ENCODE measurements at places on chromosomes 5 and 9.
A peak's percentile ranks its signal among the peaks of the same experiment; 100 is the strongest.

DNA sequence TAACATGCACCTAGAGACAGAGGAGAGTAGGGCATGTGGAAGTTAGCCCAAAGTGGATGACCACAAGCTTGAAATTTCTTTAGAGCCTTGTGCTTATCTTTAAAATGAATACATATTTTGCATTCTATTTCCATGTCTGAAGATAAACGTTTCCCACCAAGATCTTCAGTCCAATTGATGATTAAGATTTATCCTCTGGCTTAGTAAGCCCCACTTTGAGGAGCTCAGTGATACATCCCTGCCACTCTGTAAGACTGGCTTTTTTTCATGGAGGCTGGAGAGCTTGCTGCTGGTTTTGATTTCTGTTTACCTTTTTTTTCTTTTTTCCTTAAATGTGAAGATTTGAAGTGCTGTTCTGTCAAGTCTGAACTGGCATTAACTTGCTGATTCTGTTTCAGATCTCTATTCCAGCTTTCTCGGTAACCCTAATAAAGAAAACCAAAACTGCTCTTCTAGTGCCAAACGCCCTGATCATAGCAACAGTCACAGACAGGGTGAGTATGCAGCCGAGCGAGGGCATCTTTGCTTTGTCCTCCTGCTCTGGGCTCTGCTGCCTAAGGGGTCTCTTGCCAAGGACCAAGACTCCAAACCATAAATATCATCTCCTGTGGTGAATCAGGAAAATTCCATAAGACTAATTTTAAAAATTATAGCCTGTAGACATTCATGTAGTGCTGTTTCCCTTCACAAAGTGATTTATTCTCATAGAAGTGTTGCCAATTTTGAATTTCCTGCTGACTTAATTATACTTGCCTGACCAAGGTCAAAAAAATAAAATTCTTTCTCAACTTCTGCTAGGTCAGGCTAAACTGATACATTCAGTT is 54.3 kb downstream of the GRAMD2B start:
- DNase-seq = no peak

DNA sequence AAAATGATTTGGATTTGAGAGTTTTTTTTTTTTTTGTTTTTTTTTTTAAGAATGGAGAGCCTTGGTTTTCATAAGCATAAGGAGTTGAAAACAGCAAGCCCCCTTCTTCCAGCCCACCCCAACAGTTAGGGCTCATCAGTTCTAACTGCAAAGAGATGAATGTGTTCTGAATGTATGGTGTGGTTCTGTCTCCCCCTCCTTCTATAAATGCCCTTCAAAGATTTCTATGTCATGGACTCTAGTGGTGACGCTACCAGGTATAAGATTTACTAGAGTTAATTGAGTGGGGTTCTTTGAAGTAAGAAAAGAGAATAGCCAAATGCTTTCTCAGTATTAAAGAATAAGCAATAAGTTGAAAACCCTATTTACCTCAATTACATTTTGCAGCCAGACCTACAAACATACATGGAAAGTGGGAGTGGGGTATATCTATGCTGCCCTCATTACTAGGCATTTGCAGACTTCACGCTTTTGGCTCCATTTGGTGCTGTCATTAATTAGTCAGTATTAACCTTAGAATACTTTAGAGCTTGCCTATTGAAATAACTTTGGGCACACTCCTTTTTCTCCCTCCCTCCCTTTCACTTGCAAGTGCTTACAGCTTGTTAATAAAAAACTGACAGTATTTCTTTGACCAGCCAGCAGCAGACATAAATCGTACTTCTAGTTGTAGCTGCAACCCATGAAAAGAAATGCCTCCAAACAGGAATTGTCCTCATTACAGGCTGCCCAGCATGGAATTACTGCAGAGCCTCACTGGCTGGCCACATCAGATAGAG is 667.2 kb upstream of the ZNF608 start:
- DNase-seq = no peak

- DNase-seq = no peak
Observed at GRCh38 chr9:133029994-133030316, 842 bp upstream of the GTF3C5 start.

DNA sequence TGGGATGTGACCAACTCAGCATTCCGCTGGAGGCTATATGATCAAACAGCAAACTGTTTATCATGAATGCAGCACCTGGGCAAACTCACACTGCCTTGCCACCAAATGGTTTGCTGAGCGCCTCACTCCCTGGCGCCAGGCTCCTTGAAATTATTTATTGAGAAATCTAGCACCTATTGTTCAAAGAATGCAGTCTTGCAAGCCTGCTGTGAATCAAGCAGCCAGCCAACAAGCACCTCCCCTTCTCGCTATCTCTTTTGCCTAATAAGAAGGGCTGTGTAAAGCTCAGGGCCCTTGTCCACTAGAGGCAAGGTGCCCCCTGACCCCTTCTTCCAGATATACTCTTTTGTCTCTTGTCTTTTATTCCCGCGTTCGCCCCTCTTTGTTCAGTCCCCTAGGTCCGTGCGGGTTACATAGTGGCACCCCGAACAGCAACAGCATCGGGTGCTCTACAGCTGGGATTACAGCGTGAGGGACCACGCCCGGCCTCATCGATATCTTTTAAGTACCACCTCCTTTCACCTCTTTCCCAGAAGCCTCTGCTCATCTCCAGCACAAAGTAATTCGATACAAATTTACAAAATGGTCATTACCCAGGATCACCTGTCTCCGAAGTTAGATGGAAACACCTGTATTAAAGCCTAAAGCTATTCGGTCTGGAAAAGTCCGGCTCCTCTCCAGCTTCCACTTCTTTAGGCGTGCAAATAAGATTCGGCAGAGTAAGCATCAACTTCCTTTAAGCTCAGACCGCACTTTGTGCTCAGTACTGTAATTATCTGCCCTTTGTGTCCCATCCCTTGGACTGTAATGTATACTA is 896 bp downstream of the RIGI start:
- DNase-seq = no peak

DNA sequence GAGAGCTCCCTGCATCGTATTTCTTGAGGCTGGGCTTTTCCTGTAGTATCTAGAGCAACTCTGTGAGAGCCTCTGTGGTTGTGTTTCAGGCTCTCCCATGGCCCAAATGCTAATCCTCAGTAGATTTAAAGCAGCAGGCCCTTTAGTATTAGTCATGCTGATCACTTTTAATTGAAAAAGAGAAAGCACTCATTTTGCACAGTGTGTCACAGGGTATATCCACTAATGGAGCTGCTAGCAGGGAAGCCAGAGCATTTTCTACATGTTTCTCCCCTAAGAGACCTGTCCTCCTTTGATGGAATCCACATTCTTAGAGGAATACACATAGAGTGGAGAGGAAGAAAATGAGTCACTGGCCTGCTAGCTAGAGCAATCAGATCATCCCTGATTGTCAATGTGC is 348.5 kb downstream of the TMEM232 start:
- DNase-seq = no peak

DNA sequence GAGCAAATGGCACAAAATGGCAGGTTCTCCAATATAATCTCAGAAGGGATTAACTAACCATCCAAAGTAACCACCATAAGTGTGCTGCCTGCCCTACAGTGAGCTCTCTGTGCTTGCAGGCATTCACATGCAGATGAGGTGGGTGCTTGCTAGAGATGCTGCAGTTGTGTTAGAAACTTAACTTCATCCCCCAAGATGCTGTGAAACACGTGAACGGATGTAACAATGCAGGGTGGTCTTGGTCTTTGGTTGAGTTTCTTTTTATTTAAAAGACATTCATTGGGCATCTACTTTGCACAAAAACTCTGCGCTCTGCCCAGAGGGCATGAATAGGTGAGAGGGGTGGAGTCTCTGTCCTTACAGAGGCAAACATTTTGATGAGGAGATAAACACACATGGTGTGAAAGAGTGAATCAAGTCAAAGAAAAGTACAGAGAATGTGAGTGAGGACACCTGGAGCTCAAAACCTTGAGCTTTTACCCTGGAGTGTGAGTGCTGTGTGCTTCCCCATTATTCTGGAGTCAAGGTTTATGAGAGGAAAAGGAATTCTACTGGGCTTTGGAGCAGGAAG is 143.9 kb upstream of the DAP start:
- no peak for DNase-seq

DNA sequence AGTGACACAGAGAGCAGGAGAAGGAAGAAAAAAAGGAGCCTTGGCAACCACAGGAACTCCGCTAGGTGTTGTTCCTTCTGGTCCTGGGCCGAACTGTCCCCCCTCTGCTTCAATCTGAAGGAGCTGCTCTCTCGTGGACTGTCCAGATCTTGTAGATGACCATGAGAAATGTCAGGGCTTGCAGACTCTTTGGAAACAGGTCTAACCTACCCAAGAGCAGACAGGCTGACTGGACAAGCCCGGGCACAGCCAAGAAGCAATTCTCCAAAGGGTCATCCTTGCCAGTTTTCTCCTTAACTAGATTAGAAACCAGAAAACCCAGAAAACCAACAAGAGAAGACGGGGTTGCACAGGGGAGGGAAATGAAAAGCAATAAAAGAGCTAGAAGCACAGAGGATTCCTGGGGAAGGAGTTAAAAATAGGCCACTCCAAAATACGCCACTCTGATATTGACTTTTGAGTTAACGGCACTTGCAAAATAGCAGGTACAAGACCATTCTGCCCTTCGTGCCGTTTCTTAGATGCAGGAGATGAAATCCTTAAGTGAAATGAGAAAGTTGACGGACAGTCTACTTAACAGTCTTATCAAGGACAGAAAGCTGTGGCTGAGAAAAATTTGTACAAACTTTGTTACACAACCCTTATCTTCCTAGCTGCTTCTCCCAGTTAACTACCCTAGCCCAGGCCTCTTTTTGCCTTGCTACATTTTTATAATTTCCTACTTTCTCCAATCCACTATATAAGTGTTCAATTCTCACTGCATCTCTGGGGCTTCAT is 5.8 kb downstream of the GCNT4 start:
- no peak for DNase-seq

GRCh38 chr5:137001026-137001569 is 498.0 kb downstream of the SPOCK1 start:
- DNase-seq = no peak

GRCh38 chr9:20114974-20115373 is 326.1 kb upstream of the SLC24A2 start:
- DNase-seq = no peak

DNA sequence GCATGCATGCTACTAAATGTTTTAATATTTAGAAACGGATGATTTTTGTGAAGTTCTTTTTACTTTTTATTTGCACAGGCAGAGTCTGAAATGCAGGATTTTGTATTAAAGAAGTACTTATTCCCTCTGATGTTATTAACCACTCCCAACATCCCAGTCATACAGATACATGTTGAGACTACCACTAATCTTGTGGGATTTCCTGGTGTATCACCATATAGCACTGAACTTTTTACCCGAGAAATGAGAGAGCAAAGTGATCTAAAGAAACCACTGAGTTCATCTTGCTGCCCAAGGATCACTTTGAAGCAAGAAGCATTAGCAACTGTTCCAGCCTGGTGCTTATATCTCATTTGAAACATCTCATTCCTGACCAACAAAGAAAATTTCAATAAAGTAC is 443.8 kb downstream of the BNC2 start:
- no peak for DNase-seq

- DNase-seq = no peak
Observed at GRCh38 chr5:73318308-73318719, 130.3 kb downstream of the FOXD1 start.

GRCh38 chr9:135555910-135556309 is 5.6 kb upstream of the PAEP start:
- DNase-seq = no peak

DNA sequence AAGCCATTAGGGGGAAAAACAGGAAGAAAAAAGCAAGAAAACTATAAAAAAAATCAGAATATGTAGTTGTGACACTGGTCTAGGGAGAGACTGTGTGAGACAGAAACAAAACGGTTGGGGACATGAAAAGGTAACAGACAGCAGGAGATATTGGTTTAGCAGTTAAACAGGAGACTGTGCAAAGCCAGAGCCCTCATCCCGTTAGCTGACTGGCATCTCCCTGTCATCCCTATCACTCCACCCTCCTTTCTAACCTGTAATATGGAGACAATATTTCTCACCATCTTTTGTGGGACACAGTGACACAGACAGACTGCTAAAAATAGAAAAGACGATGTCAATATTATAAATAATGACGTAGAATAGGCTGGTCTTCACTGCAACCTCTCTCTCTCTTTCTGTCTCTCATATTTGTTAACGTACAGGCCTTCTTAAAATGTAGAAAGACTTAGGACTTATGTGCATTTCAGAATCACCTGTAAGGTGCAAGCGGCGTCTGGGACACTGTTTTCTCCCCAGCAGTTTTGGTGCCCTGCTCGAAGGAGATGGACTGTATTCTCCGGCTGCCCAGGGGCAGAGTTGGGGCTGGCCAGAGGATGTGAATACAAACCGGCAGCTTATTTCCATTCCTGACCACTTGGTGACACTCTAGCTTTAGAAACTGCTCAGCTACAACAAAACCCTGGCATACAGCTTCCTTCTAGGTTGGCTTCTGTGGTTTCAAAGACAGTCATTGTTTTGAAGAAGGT is 190.6 kb downstream of the MAT2B start:
- peak; percentile 81 for DNase-seq

DNA sequence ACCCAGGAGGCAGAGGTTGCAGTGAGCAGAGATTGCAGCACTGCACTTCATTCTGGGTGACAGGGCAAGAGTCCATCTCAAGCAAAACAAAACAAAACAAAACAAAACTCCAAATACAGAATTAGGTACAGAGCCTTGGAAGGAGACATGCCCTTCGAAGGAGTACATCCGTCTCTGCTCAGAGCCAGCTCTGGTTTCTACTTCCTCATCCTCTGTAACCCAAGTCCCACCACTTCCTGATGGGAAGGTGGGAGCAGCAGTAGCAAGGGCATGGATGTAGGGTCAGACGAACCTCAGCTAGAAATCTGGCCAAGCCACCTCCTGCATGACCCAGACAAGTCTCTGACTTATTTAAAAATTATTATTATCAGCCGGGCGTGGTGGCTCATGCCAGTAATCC is 16.5 kb upstream of the STXBP1 start:
- DNase-seq = no peak

DNA sequence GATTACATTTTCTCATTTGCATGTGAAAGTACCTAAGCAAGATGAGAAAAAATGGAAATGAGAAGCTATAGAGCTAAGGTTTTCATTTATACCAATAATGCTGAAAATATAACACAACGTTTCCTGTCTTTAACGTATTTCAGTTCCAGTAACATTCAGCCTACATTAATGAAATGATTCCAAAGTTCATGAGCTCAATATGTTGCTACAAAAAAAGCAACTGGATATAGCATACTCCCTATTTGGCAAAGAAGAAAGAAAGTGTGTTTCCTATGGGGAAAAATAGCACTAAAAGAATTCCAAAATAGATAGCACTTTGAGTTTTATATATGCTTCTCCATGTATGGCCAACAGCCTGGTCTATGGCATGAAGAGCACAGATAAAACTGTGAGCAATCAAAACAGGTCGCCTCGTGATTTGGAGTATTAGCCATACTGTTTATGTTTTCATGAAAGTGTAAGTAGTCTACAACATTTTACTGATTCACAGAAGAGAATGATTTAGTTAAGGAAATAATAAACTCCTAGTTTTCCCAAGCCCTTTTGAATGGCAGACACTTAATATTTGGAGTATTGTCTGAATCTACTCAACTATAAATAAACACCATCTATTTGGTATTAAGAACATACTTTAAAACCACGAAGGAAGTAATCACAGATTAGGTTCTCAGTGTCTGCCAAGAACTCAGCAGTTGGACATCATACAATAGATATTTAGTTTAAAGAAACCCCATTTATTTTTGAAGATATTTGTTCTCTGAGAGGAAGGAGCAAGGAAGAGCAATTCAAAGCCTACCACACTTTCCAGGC is 258.7 kb upstream of the RASA1 start:
- no peak for DNase-seq

- DNase-seq = no peak
Observed at GRCh38 chr9:8816361-8816760, 1016.8 kb upstream of the DMAC1 start.

Data from SW480 (cell line).